A549 treated with Mapracorat at 1 μM for 4 hours (cell line): ENCODE measurements at places on chromosomes 7 and 10. TPM values are rescaled to one million over a fixed set of nuclear protein-coding genes. Genes with fewer than 3 reads are reported as not detected.

The EMX2 gene
- total RNA-seq: not detected in 5 replicates

The FAS gene
- 28.4 to 35.6 TPM (median 29.9 TPM) in 5 replicates for total RNA-seq

The CTAGE8 gene
- total RNA-seq: not detected in 5 replicates

The EGR2 gene
- 0.33 to 0.76 TPM (median 0.48 TPM) in 5 replicates for total RNA-seq

The ASZ1 gene
- not detected in 5 replicates for total RNA-seq

The AKR1D1 gene
- not detected in 5 replicates for total RNA-seq

The MINDY4 gene
- 2.5 to 2.8 TPM (median 2.7 TPM) in 5 replicates for total RNA-seq

The TMUB1 gene
- total RNA-seq: 38.5 to 59.2 TPM (median 55.5 TPM) in 5 replicates

The ODAD2 gene
- 0.14 TPM in 1 of 5 replicates, not detected in the others for total RNA-seq

The SMARCD3 gene
- 7.7 to 11.6 TPM (median 9.9 TPM) in 5 replicates for total RNA-seq

The SCART1 gene
- 0.07 to 0.24 TPM (median 0.16 TPM) in 5 replicates for total RNA-seq

The COL28A1 gene
- total RNA-seq: 0.45 to 0.98 TPM (median 0.65 TPM) in 5 replicates

The CCDC126 gene
- total RNA-seq: 2.8 to 3.6 TPM (median 3.1 TPM) in 5 replicates

The CDK14 gene
- total RNA-seq: 0.14 to 0.48 TPM (median 0.32 TPM) in 5 replicates

The NRG3 gene
- total RNA-seq: not detected in 5 replicates

The INMT gene
- not detected in 5 replicates for total RNA-seq

The ARMC3 gene
- total RNA-seq: 0.35 to 0.74 TPM (median 0.58 TPM) in 5 replicates

The PPP1R9A gene
- 2.6 to 4.9 TPM (median 3.9 TPM) in 5 replicates for total RNA-seq

The MSS51 gene
- total RNA-seq: 0.36 to 0.80 TPM (median 0.38 TPM) in 5 replicates

The COL1A2 gene
- total RNA-seq: not detected in 5 replicates
